ENCODE measurements at places on chromosomes 6 and 20.

GRCh38 chr6:46327779-46328178, 157.0 kb upstream of the ENPP5 start:
- DNase-seq, result no peak

GRCh38 chr6:46331461-46331860, 159.8 kb downstream of the RCAN2 start:
- DNase-seq, result no peak

GRCh38 chr20:10412591-10413408, 21.2 kb downstream of the MKKS start:
- DNase-seq, result no peak

GRCh38 chr6:149560736-149561135, 5.4 kb upstream of the GINM1 start:
- no peak for DNase-seq

GRCh38 chr6:120378582-120379220, 955.6 kb downstream of the TBC1D32 start:
- no peak for DNase-seq

- DNase-seq, result no peak
Observed at GRCh38 chr20:32119734-32120133, 10.2 kb downstream of the TM9SF4 start.

GRCh38 chr6:21476112-21476511, 117.4 kb upstream of the SOX4 start:
- DNase-seq, result no peak

GRCh38 chr6:135088818-135089809, 34.5 kb upstream of the HBS1L start:
- no peak for DNase-seq

DNA sequence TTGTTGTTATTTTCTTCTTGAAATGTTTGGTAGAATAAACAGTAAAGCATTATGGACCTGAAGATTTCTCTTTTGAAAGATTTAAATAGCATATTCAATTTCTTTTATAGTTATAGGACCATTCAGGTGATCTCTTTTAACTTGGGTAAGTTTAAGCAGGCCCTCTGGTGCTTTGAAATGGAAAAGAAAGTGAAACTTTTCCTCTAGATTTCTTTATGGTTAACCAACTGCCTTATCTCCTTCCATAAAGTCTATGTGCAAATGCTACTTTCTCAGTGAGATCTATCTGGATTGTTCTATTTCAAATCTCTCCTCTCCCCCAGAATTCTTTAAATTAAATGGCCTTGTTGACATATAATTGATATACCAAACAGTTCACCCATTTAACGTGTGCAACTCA, 54.0 kb downstream of the PHACTR2 start:
- no peak for DNase-seq

DNA sequence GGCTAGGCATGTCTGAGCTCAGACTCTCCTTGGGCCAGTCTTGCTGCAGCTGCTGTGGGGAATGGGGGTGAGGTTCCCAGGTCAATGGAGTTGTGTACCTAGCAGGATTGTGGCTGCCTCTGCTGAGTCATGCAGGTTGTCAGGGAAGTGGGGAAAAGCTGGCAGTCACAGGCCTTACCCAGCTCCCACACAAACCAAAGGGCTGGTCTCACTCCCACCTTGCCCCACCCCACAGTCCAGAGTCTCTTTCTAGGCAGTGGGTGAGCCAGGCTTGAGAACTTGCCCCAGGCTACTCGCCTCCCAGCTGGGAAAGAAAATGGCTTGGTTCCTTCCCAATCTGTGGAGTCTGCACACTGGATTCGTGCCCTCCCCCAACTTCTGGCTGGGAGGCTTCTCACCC, 65.7 kb downstream of the SCP2D1 start:
- no peak for DNase-seq

GRCh38 chr6:85966828-85967227, 324.1 kb upstream of the SYNCRIP start:
- DNase-seq, result no peak
